Activated CD4-positive, alpha-beta T cell treated with anti-CD3 and anti-CD28 coated beads, Interleukin-2, amount 10 ng/mL, durations not matched to agents 7 days and 5 days (primary cell): ENCODE measurements at places on chromosomes 4 and X.

- DNase-seq: no peak
These were observed 41.2 kb downstream of the SH3RF1 start for GRCh38 chr4:169229571-169230028.

GRCh38 chr4:126404549-126404948, 1089.8 kb downstream of the FAT4 start:
- DNase-seq: no peak

DNA sequence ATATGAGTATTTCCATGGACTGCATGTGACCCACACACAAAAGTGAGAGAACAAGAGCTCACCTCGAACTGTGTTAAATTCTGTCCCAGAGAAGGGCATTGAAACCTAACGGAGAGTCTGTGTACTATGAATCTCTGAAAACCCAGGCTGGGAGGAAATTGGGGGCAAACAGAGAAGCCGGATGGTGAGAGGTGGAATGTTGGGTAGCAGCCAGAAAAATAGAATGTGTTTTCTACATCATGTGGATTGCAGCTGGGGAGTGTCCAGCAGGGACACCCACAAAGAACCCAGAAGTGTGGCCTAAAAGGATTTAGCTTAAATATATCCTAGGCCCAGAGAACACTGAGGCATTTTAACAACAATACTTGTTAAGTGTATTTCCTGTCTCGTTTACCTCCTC, 38.6 kb downstream of the MND1 start:
- DNase-seq: no peak

DNA sequence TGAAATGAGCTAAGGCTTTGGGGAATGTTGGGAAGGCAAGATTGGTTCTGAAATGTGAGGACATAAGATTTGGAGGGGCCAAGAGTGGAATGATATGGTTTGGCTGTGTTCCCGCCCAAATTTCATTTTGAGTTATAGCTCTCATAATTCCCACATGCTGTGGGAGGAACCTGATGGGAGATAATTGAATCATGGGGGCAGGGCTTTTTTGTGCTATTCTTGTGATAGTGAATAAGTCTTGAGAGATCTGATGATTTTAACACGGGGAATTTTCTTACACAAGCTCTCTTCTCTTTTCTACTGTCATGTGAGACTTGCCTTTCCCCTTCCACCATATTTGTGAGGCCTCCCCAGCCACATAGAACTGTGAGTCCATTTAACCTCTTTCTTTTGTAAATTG, 157.6 kb upstream of the C1QTNF7 start:
- no peak for DNase-seq

DNA sequence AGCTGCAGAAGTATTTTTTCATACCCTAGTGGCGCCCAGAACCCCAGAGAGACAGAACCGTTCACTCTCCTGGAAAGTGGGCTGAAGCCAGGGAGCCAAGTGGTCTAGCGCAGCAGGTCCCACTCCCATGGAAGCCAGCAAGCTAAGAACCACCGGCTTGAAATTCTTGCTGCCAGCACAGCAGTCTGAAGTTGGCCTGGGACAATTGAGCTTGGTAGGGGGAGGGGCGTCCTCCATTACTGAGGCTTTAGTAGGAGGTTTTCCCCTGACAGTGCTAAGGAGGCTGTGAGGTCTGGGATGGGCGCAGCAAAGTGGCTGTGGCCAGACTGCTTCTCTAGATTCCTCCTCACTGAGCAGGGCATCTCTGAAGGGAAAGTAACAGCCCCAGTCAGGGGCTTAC, 84.5 kb upstream of the ATXN3L start:
- no peak for DNase-seq

DNA sequence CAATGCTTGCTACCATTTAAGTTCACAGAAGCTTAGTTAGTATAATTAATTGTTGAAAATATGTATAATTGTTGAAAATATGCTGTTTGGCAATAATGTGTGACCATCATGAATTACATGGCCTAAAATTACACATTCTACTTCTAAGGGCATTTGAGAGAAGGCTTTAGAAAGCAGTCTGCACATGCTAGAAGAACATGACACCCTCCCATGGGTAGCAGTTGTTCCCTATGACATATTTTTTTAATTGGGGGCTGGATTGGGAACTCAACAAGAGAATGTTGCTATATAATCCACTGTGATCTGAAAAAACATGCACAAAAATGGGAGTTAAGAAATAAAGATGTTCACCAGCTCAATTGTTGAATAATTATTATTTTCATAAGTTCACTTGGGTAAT, 331.4 kb downstream of the ARHGAP24 start:
- no peak for DNase-seq

DNA sequence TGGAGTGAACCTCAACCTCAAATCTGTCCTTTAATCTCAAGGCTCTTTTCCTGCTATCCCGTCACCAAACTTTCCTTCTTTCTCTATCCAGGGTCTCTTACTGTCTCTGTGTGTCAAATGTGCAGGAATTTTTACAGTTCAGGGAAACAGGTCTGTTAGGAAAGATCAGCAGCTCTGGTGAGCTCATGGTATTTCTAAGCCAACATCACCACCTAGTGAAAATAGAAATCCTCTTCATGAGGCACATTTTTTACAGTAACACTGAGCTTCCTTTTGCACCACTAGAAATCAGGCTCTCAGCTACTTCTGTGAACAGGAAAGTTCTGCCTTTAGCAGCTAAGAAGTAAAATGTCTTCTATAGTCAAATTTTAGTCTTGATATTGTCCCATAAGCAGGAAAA, 39.6 kb downstream of the NUDT11 start:
- no peak for DNase-seq

GRCh38 chr4:100042235-100042634, 92.2 kb upstream of the H2AZ1 start:
- no peak for DNase-seq

GRCh38 chr4:16779028-16779675, 119.3 kb downstream of the LDB2 start:
- DNase-seq: no peak

DNA sequence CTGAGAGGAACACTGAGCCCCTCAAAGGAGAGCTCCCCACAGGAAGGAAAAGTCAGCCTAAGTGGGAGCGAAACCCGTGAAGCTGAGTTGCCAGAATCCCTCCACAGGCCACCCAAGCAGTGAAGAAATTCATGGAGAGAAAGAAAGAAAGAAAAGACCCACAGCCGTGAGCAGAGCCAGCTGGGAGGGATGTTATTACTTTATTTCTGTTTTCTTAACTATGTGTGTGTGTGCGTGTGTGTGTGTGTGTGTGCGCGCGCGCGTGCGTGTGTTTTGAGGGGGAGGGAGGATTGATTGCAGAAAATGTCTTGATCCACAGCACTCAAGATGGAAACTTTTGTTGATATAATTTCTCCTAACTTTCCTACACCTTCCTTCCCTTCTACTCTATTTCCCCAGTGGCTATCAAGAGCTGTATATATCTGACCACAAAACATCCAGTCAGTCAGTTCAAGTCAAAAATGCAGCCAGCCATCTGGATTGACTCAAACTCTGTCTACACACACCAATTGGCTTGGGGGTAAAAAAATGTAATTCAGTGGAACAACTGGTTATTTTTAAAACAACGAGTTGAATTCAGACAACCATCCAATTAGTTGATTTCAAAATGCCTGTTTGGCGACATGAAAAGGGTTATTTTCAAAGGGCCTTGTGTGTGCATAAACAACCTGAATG, 13.8 kb upstream of the GPC3 start:
- DNase-seq: no peak

GRCh38 chr4:53931461-53931961, 132.9 kb downstream of the CHIC2 start:
- DNase-seq: no peak

DNA sequence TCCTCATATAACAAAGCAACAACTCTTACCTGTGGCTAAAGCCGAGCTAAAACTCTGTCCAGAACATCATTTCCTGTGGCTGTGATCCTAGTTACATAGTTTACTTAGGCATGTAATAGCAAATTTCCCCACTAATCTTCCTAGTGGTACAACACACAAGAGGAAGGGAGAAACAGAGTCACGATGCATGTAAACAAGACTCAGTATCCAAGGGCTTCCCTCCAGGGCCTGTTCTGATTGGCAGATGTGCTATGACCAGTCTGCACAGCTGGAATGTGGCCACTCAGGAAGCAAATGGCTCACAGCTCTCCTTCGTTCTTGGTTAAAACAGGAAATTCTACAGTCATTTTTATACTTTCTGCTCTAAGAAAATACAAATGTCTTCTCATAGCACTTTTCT, 49.2 kb upstream of the PRSS48 start:
- DNase-seq: no peak

DNA sequence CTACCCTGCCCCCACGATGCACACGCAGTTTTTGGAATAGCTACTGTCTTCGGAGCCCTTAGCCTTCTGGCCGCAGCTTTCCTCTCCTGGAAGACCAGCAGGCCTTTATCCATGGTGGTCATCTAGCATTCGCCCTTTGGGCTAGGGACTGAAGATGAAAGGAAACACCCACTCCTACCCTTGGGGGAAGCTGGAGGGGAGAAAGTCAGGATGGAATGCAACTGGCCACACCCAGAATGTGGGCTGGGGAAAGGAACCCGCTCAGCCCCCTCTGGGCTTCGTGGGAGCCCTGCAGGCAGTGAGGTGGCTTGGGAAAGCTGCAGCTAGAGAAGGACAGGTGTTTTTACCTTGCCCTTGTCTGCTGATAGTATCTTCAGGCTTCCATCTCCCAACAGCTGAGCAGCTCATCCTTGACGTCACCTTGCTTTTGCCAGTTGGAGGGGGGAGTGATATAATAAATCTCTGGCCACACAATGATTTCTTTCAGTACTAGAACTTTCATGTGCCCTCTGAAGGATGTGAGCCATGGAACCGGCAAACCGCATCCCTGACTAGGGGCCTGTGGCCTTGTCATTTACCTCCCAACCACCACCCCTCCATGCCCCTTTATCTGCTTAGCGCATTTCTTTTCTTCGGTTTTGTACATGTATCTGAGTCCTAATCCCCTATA, 59.0 kb downstream of the ELF4 start:
- DNase-seq: no peak

DNA sequence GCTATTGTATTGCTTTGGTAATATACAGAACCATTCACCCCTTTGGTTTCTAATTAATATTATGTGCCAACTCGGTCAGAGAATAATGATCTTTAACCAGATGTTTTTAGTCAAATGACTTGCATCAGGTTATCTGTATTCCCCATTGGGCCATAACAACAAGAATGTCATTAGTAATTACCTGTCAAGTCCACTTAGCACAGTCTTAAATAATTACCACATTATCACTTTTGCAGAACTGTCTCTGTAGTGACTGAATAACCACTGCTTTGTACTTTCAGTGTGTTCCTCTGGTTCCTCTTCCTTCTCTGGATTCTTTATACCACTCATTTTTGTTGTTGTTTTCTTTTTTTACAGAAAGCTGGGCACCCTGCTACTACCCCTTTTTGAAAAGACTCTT, 257.7 kb upstream of the SPOCK3 start:
- no peak for DNase-seq

DNA sequence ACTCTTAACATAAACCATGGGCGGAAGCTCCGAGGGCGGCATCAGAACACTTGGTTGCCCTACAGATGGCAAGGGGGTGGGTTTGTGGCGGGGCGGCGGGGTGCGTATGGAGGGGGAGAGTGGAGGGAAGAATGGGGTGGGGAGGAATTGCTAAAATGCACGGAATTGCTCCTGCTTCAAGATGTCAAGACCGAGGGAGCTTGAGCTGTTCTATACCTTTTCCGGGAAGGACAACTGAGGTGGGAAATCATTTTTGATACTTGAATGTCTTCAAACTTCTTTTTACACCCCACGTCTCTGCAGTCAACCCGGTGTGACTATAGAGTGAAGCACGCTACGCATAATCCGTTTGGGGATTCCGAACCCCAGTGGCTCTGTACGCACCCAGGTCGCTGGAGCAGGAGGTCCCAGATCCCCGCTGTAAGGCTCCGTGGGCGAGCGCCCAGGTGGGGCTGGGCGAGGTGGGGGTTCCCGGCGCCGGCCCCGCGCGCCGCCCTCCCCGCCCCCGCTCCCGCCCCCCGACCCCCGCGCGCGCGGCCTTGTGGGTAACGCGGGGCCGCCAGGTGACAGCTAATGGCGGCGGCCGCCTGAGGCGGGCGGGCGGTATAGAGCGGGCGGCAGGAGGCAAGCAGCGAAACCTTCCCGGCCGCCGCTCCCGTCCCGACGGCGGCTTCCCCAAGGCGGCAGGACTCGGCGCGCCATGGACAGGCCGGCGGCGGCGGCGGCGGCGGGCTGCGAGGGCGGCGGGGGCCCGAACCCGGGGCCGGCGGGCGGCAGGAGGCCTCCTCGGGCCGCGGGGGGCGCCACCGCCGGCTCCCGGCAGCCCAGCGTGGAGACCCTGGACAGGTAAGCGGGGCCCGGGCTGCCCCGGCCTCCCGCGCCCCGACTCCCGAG, at the start of gene MTMR1:
MTMR1 (plus strand) TSS at position 566 of the 894 bp plus-strand sequence; CDS start at position 701, 135 bp downstream.
- DNase-seq: peak; percentile 45

DNA sequence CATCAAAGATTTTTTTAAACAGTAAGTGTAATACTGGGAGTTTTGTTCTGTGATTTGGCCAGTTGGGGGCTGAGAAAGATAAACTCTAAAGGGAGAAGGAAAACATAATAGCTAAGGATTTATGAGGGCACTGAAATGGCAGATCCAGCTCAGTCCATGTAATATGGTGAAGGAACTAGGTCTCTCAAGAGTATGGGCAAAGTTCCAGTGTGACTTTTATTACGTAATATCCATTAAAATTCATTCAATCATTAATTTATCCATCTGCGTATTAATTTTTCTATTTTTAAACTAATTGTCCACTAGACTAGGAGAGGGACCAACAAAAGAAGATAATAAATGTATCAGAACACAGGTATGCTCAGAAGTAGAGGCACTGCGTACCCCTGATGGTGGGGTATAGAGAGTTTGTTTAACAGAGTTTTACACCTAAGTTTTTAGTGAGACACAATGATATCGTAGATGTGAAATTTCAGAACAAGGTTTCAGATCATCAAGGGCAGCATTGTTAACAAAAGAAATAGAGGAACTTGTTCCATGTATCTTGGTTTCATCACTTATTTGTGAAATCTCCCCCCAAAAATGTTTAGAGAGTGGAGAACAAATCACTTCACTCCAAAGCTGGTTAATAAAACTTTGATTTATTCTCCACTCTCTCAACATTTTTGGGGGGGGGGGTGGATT, 351.1 kb downstream of the GRXCR1 start:
- no peak for DNase-seq

DNA sequence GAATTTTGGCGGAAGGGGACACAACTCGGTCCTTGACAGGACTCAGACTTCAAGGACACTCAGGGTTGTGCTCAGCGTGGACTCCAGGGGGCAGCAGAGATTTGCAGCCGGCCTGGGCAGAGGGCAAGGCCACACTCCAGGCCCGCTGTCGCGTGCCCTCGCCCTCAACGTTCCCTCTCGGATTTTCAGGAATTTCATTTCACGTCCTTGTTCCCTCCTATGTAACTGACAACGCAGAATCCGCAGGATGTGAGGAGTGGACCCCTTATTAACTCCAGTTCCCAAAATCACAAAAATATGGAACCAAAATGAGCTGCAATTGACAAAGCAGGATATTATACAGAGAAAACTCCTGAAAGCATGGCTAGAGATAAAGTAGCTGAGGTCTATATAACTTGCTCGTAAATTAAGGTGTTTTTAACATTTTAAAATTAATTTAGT, 21.0 kb upstream of the DCTD start:
- peak; percentile 62 for DNase-seq

GRCh38 chrX:638482-639131, 8.0 kb downstream of the SHOX start:
- no peak for DNase-seq
